Cortex of kidney (tissue), 1 donor: ENCODE measurements at places on chromosomes 11 and 22.

DNA sequence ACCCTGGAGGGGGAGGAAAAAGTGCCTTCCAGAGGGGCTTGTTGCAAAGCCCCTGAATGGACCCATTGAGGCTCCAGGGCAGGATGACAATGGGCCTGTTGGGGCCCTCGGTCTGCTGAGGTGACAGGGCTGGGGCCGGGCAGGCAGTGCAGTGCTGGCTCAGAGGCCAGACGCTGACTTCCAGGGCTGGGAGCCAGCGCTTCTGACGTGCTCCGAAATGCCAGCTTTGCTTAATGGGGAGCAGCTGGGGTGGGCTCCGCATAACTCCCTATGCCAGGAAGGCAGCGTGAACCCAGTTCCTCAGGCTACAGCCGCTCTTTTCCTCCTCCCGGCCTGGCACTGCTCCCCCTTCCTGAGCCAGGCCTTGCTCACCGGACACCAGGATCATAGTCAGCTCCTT, 17.7 kb downstream of the NAV2 start:
- no peak for DNase-seq

GRCh38 chr11:35040221-35040942, 98.6 kb upstream of the CD44 start:
- DNase-seq, result no peak

- no peak for DNase-seq
Observed at GRCh38 chr11:3786781-3787428, 10.4 kb downstream of the NUP98 start.

GRCh38 chr11:134862587-134863195, 450.6 kb upstream of the B3GAT1 start:
- no peak for DNase-seq

- no peak for DNase-seq
Observed at GRCh38 chr22:38981992-38982927, at the start of gene APOBEC3B. Gene APOBEC3B, plus strand, starts transcription at chr22:38982347. Its CDS starts 107 bp downstream, at chr22:38982454.

- no peak for DNase-seq
Observed at GRCh38 chr11:15169815-15170551, 55.3 kb downstream of the INSC start.
